ENCODE measurements at places on chromosomes 2 and 18.

DNA sequence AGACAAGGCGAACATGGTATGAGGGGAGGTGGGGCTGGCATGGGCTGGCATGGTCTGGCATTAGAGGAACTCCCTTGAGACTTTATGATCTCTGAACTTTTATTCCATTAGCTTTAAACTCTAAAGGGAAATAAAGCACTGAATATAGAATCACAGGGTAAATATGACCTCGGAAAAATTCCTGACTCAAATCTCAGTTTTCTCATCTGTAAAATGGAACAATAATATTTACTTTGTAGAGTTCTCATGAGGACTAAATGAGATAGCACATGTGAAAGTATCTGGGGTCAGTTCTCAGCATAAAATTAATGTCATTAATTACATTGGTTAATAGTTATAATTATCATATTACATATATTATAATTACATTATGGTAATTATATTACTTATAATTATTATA, 65.9 kb downstream of the ARHGAP25 start:
- DNase-seq = no peak

DNA sequence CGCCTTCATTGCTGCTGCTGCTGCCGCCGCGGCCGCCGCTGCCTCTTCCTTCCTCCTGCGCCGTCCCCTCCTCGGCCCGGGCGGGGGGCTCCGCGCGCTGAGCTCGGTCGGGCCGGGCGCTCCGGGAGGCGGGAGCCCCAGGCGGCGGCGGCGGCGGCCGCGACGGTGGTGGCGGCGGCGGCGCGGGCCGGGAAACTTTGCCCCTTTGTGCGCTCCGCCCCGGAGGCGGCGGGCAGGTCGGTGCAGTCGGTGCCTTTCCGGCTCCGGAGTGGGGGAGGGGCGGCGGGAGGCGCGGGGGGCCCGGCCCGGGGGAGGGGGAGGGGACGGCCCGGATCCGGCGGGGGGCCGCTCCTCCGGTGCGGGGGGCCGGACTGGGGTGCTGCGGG, 205 bp downstream of the TET3 start:
- DNase-seq = peak; percentile 79

DNA sequence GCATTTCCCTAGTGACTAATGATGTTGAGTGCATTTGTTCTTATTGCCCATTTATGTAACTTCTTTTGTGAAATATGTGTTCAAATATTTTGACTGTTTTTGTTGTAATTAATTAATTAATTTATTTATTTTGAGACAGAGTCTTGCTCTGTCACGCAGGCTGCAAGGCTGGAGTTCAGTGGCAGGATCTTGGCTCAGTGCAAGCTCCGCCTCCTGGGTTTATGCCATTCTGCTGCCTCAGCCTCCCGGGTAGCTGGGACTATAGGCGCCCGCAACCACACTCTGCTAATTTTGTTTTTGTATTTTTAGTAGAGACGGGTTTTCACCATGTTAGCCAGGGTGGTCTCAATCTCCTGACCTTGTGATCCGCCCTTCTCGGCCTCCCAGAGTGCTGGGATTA, 71.9 kb downstream of the TAF4B start:
- DNase-seq = no peak

- no peak for DNase-seq
Measured at GRCh38 chr2:31874071-31874470, 136.7 kb downstream of the MEMO1 start.

DNA sequence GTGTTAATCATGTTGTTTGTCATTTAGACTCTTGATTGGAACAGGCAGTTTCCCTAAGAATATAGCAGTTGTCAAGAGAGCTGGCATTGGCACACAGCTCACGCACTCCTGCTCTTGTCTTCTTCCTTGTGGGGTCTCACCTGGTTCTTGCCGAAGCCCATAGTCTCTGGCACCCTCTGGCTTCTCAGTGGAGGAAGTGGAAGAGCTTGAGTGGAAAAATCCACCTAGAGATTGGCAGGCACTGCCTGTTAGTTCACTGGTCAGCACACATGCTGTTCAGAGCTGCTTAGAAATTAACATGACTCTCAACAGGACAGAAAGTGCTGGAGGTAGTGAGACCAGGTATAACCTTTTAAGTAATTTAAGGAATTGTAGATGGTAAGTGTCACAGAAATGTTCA, 28.3 kb downstream of the SCTR start:
- DNase-seq = no peak

Measured in CD4-positive, alpha-beta T cell treated with Interleukin-6 for 4 hours (primary cell).